ENCODE measurements at places on chromosomes 4 and X.

DNA sequence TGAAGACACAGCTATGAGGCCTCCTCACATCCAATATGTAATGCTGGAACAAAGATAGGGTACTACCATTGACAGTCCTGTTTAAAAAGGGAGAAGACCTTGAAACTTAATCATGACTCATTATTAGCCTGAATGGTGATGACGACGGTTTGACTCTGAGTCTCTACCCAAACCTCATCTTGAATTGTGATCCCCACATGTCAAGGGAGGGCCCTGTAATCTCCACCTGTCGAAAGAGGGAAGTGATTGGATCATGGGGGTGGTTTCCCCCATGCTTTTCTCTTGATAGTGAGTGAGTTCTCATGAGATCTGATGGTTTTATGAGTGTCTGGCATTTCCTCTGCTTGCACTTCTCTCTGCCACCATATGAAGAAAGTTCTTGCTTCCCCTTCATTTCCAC is 395.3 kb upstream of the CPEB2 start:
- H3K36me3 ChIP-seq = no peaks in the 10 kb centered on the region
- H3K27ac ChIP-seq = no peak overlapping the region

DNA sequence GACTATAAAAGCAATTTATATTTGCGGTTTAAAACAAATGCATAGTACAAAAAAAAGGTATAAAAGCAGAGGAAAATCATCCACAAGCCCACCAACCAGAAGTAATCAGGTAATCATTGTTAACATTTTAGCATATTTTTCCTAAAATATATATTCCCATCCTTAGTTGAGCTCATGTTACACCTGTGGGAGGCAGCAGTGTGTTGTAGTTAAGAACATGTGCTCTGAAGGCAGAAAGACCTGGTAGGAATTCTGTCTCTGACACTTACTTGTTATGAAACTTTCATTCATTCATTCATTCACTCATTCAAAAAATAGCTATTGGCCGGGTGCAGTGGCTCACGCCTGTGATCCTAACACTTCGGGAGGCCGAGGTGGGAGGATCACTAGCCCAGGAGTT is 15.4 kb upstream of the CDKL5 start:
- H3K4me1 ChIP-seq = no peaks in the 10 kb centered on the region
- H3K4me3 ChIP-seq = no peak overlapping the region
- no peak for DNase-seq
- H3K36me3 ChIP-seq = no peaks in the 10 kb centered on the region
- no peak overlapping the region for H3K27ac ChIP-seq
- H3K27me3 ChIP-seq = no peaks in the 10 kb centered on the region

DNA sequence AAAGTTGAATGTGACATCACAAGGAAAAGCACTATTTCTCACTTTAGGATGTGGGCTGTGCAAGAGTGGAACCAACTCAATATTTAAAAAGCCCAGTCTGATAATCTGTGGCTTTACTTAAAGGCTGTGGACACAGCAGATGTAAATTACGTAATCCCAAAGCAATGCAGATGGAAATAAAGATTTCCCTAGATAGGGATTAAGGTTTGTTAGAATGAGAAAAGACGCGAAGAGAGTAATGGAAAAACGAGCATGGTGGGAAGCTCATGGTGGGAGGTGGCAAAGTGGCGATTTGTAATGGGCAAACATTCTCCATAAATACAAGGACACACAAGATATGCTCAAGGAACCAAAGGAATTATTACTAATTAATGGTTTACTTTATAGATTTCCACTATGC is 985.5 kb downstream of the FSTL5 start:
- no peak overlapping the region for H3K4me3 ChIP-seq
- no peaks in the 10 kb centered on the region for H3K27me3 ChIP-seq
- DNase-seq = no peak
- no peaks in the 10 kb centered on the region for H3K4me1 ChIP-seq

GRCh38 chr4:128291096-128291495 is 3.5 kb upstream of the PGRMC2 start:
- H3K4me1 ChIP-seq = peaks cover 24% of the 10 kb centered on the region
- H3K4me3 ChIP-seq = no peak overlapping the region
- H3K27me3 ChIP-seq = no peaks in the 10 kb centered on the region
- H3K36me3 ChIP-seq = no peaks in the 10 kb centered on the region

DNA sequence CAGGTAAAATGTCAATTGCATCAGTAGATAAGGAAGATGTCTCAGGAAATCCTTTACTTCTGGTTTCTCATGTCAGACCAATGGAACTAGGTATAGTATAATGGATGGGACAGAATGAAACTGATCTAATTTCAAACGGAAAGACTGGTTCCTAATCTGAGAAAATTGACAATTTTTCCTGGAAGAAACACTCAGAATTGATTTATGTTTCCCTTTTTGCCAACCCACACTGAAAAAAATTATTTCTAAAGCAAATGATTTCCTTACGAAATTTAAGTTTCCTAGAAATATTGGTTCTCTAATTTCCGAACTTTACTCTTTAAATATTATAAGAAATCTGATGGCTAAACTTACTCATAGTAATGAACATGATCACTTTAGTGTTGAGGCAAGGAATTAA is 19.1 kb downstream of the PPAT start:
- no peak overlapping the region for H3K4me3 ChIP-seq
- H3K4me1 ChIP-seq = no peaks in the 10 kb centered on the region
- no peaks in the 10 kb centered on the region for H3K27me3 ChIP-seq
- DNase-seq = no peak
- H3K27ac ChIP-seq = no peak overlapping the region
- peaks cover 2% of the 10 kb centered on the region for H3K36me3 ChIP-seq

Measured in CD4-positive, CD25-positive, alpha-beta regulatory T cell (primary cell).